ENCODE measurements at places on chromosomes 6 and 20. TPM values are rescaled to one million over a fixed set of nuclear protein-coding genes. Genes with fewer than 3 reads are reported as not detected.

DNA sequence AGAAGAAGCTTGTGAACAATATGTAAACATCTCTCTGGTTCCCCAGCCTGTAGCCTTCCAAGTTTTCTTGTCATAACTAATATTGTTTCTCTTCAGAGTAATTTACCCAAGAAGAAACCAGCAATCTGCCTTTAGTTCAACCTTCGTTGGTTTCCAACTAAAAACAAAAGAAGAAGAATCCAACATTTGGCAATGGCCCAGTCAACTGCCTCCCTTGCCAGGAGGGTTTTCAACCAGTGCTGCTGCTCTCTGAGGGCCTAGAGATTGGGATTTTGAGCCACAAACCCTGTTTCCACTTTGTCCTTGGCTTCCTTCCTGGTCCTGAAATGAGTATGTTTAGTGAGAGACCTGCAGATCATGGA is 395.8 kb upstream of the CNR1 start:
- DNase-seq: no peak

The ANKEF1 gene
- 6.6 TPM for total RNA-seq

DNA sequence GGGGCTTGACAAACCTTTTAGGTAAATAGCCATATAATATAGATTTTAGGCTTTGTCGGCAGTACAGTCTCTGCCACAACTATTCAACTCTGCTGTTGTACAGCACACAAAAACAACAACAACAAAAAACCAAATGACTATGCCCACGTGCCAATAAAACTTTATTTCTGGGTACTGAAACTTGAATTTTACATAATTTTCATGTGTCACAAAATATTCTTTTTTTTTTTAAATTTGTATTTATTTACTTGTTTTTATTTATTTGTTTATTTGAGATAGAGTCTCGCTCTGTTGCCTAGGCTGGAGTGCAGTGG is 34.8 kb upstream of the B4GALT5 start:
- DNase-seq: no peak

DNA sequence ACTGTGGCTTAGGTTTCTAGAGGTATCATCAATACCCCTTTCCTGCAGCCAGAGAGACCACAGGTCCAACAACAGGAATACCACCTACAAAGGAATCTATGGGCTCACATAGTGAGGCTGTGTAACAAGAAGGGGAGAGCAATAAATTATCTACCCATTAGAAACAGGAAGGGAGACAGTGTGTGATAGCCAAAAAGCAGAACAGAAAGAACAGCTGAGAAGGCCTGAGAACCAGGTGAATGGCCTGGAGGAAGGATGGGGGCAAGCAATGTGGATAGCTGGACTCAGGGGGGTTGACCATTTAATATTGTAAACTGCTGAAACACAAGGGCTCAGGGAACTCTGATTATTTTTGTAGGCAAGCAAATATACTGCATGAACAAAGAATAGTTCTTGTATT is 628.2 kb downstream of the COL12A1 start:
- DNase-seq: no peak

The MOXD1 gene
- total RNA-seq: 35.9 TPM

- DNase-seq: peak; percentile 83
Measured at GRCh38 chr6:158894193-158894592, 75.0 kb upstream of the EZR start.

DNA sequence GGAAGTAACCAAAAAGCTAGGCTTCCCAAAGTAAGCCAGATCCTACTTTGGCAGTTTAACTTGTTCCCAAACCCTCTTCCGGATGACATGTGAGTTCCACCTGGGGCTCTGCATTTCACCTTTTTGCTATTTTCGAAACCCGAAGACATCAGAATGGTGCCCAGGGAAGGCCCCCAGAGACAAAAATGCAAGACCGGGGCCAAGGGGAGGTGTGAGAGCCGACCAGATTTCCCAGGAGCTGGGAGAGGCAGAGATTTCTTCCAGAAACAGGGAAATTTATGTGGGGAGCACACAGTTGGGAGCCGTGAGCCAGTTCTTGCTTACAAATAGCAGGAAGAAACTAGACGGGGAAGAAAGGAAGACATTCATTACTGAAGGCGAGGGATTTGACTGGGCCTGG is 209.7 kb downstream of the ZNF217 start:
- no peak for DNase-seq

The CALHM4 gene
- not detected for total RNA-seq

The DACT2 gene
- total RNA-seq: 5.0 TPM

The MICB gene
- total RNA-seq: 5.7 TPM

The SEL1L2 gene
- not detected for total RNA-seq

GRCh38 chr6:143964674-143965081 is 43.4 kb downstream of the PLAGL1 start:
- no peak for DNase-seq

DNA sequence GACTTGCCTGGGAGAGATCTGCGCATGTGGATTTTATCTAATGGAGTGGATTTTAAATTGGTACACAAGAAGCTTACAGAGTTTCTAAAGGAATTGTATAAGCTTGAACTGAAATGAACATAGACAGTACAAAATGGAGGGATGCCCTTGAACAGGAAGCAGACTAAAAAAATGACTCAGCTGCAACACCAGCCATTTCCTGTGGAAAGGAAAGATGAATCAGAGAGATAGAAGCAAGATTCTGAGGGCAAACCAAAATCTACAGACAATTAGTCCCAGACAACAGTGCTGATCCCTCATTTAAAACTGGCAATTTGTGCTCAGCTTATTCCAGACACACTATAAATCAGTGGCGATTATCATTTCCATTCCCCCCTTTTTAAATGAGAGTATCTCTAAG is 114.6 kb upstream of the TCF21 start:
- no peak for DNase-seq

GRCh38 chr6:105566503-105566902 is 163.6 kb upstream of the PREP start:
- DNase-seq: no peak

The CPNE5 gene
- 7.1 TPM for total RNA-seq

- no peak for DNase-seq
Measured at GRCh38 chr6:152474354-152474753, 162.8 kb downstream of the SYNE1 start.

The TTLL9 gene
- total RNA-seq: 1.9 TPM

GRCh38 chr6:159082039-159082815 is 37.4 kb upstream of the TAGAP start:
- no peak for DNase-seq

DNA sequence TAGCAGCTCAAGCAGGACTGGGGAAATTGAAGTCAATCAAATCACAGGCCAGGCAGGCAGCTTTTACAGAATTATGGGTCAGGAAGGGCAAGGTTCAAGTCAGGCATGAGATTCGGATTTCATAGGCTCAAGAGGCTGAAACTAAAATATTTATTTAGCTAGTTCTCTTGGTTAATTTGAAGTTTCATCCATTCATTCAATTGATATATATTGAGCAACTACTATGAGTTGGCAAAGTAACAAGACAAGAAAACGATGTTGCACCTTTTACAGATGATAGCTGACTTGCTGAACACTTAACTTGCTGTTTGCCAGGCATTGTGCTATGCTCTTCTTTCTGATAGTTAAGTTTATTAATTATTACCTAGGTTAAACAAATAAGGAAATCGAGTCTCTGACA is 20.5 kb upstream of the ASCC3 start:
- no peak for DNase-seq

DNA sequence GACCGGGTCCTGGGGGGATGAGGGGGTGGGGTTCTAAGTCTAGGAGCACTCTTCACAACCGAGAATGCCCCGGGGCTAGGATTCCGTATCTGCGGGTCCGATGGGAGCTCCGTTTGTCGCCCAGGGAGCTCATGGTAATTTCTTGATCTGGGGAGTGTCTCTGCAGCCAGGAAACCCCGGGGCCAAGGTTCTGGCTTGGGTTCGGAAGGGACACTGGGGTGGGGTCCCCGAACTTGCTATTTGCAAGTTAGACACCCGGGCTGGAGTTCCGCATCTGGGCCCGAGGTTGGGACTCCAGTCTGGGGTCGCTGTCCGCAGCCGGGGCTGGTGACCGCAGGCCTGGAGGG is 397 bp downstream of the PEDS1 start:
- no peak for DNase-seq

Data from kidney (tissue), 22 donors.